SK-N-SH (cell line): ENCODE measurements at places on chromosomes 11 and 22.

- no peak for DNase-seq
Measured at GRCh38 chr22:49326558-49326957, 501.1 kb downstream of the BRD1 start.

DNA sequence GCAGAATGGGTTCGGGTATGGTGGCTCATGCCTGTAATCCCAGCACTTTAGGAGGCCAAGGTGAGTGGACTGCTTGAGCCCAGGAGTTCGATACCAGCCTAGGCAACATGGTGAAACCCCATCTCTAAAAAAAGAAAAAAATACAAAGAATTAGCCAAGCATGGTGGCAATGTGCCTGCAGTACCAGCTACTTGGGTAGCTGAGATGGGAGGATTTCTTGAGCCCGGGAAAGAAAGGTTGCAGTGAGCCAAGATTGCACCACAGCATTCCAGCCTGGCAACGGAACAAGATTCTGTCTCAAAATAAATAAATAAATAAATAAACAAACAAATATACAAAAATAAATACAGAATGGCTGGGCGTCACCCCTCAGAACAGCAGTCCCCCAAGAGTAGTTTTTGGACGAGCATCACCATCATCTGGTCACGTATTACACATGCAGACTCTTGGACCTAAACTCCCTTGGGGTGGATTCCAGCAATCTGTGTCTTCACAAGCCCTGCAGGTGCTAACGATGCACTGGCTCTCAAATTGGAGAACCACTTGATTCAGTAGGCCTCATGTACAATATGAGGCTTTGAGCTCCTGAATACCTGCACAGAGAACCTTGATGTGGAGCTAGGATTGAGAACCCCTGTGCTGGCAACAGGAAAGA lies 33.5 kb downstream of the CLMP start:
- no peak for DNase-seq

DNA sequence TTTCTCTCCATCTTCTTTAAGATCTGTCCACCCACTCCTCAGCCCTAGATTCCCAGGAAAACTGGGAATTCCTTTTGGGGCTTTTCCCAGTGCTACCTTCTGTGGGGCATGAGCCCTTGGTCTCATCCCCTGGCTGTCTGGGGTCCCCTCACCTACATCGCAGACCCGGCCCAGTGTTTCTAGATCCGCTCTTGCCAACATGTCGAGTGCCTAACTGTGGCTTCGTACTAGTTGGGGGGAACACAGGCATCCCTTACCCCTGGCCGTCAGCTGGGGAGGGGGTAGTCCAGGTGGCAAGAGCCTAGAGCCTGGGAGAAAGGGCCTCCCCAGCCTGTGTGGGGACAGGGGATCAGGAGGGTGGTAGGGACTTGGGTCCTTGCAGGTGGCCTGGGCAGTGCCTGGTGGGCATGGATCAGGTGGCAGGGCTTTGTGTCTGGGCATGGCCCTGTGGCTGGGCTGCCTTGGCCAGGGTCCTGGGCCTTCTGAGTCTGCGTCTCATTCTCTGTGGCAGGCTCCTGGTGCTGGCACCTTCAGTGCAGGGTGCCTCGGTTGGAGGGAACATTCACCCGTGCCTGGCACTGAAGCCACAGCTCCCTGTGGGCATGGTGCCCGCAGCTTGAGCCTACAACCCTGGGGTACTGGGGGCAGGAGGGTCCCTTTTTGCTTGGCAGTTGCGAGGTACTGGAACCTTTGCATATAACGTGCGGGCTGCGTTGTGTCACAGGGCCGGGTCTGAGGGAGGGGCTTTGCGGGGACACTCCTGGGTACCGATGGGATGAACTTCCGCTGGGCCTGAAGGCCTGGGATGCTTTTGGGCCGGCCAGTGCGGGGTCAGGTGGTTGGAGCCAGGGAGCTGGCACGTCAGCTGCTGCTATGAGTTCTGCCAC lies 4.1 kb downstream of the KCNQ1 start:
- DNase-seq, result no peak

- DNase-seq, result peak; percentile 76
Measured at GRCh38 chr11:131195661-131196517, 174.5 kb upstream of the NTM start.

DNA sequence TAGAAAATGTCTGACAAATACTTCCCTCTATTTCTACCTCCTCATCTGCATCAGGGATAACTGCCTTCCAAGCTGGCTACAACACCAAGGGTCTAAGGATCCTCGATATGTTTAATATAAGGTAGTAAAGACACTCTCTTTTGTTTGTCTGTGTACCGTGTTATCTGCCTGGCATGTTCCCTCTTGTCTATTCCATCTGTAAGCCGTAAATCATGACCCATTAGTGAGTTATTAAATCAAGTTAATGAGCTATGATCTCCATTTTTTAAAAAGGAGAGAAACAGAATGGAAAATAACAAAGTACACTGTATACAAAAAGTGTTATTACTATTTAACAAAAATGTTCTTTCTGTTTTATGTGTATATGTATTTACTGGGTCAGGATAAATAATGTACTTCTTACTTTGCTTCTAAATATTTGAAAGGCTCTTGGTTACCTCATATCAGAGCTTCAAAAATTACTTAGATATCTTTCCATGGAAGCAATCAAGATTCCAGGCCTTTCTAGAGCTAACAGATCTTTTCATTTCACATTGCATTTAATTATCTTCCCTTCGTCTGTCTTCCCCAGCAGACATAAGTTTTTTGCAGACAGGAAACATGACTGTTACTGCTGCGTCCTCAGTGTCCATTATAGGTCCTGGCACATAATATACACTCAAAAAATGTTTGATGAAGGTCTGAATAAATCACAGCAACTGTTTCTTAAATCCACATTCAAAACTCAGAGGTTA lies 342.6 kb upstream of the CCDC90B start:
- DNase-seq, result peak; percentile 15

- no peak for DNase-seq
Measured at GRCh38 chr11:129888451-129888850, 6.9 kb downstream of the NFRKB start.

- peak; percentile 71 for DNase-seq
Measured at GRCh38 chr22:29799217-29799680, 32.1 kb downstream of the UQCR10 start.

DNA sequence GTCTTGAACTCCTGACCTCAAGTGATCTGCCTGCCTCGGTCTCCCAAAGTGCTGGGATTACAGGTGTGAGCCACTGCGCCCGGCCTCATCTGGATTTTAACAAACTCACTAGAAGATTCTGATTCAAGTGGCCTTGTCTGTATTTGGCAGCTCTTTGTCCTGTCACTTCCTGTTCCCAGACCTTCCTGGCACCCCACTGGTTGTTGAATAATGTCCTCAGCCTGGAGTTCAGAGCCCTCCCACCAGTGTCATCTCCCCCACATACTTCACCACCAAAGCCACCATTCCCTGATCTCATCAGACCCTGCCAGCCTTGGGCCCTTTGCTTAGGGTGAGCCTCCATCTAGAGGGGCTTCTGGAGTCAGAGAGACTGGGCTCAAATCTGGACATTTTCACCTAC lies 3.3 kb downstream of the PELI3 start:
- DNase-seq, result no peak

DNA sequence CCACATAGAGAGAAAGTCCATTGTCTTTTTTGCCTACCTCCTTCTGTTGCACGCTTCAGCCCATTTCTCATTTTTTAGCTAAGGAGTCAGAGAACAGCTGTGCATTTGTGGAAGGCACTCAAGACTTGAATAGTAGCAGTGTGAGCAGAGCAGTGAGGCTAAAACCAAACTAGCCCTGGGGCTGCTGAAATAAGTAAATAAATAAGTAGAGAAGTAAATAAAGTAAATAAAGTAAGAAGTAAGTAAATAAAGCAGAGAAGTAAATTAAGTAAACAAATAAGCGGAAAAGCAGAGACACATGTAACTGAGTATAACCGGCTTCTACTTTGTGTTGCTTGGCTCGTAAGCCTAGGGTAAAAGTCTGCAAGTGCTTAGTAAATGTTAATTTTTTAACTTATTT lies 2.4 kb upstream of the OR52L1 start:
- no peak for DNase-seq

- DNase-seq, result no peak
Measured at GRCh38 chr11:94494126-94494680, 419 bp downstream of the ANKRD49 start.

GRCh38 chr11:20518323-20518834 lies 81.0 kb upstream of the SLC6A5 start:
- no peak for DNase-seq

GRCh38 chr11:95443386-95443785 lies 212.4 kb upstream of the SESN3 start:
- no peak for DNase-seq

GRCh38 chr11:85941380-85941973 lies 86.3 kb downstream of the CCDC83 start:
- peak; percentile 63 for DNase-seq

- DNase-seq, result no peak
Measured at GRCh38 chr22:41043722-41044121, 48.7 kb upstream of the EP300 start.

- no peak for DNase-seq
Measured at GRCh38 chr22:24331468-24332440, 61.1 kb downstream of the SPECC1L start.

GRCh38 chr22:37126882-37127281 lies 17.4 kb upstream of the TMPRSS6 start:
- DNase-seq, result peak; percentile 58

DNA sequence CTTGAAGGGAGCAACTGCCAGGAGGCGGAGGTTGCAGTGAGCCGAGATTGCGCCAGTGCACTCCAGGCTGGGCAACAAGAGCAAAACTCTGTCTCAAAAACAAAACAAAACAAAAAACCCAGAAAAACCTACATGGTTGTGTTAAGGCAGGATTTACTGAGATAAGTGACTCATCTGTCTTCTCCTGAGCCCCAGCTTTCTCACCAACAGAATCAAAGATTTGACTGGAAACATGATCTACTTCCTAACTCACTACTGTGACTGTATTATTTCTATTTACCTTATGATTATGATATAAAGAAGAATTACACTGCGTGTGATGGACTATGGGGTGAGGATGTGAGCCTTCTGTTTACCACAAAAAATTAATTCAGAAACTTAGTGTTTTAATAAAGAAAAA lies 21.8 kb downstream of the FAM118B start:
- no peak for DNase-seq

DNA sequence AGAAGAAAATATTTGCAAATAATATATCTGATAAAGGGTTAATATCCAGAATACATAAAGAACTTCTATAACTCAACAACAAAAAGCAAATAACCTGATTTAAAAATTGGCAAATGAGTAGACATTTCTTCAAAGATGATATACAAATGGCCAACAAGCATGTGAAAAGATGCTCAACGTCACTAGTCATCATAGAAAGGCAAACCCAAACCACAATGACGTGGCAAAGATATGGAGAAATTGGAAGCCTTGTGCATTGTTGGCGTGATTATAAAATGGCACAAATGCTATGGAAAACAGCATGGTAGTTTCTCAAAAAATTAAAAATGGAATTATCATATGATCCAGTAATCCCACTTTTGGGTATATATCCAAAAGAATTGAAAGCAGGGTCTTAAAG lies 466.3 kb downstream of the TBC1D22A start:
- no peak for DNase-seq

GRCh38 chr11:71342951-71343827 lies 90.8 kb upstream of the SHANK2 start:
- DNase-seq, result peak; percentile 74

GRCh38 chr22:22784249-22785039 lies 103.2 kb upstream of the IGLL5 start:
- no peak for DNase-seq

DNA sequence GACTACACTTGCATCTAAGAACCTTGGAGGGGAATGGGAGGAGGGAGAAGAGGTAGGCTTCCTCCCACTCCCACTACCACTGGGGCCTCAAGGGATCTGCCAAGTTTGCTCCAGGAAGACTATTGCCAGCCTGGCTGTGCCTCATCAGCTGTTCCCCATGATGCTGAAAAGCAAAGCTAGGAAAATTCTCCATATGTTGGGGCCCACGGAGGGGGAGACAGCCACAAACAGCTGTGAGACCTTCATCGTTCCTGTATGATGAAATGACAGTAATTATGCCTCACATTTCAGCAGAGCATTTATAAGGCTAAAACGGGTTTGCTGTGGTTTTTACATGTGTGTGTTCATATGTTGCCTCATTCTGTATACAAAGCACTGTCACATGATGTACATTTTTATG lies 6.7 kb downstream of the DSCAML1 start:
- no peak for DNase-seq

DNA sequence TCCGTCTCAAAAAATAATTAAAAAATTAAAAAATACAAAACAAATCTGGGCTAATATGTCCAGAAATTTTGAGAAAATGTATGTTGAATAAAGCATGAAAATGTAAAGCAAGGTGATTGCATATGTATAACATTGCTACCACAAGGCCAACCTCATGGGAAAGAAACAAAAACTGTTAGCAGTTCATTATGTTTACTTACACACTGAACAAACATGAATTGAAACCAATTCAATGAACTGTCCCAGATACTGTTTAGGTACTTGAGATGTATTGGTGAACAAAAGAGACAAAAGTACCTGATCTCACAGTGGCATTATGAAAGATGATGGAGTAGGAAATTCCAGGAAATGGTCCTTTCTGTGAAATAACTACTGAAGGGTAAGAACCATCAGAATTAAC lies 43.8 kb upstream of the IGLL5 start:
- no peak for DNase-seq

- no peak for DNase-seq
Measured at GRCh38 chr11:75158696-75159150, 7.8 kb downstream of the SLCO2B1 start.

GRCh38 chr11:74583024-74583624 lies 9.3 kb upstream of the POLD3 start:
- no peak for DNase-seq

- no peak for DNase-seq
Measured at GRCh38 chr11:20631519-20632168, 32.2 kb downstream of the SLC6A5 start.

GRCh38 chr11:71396548-71397123 lies 51.6 kb downstream of the DHCR7 start:
- DNase-seq, result no peak

DNA sequence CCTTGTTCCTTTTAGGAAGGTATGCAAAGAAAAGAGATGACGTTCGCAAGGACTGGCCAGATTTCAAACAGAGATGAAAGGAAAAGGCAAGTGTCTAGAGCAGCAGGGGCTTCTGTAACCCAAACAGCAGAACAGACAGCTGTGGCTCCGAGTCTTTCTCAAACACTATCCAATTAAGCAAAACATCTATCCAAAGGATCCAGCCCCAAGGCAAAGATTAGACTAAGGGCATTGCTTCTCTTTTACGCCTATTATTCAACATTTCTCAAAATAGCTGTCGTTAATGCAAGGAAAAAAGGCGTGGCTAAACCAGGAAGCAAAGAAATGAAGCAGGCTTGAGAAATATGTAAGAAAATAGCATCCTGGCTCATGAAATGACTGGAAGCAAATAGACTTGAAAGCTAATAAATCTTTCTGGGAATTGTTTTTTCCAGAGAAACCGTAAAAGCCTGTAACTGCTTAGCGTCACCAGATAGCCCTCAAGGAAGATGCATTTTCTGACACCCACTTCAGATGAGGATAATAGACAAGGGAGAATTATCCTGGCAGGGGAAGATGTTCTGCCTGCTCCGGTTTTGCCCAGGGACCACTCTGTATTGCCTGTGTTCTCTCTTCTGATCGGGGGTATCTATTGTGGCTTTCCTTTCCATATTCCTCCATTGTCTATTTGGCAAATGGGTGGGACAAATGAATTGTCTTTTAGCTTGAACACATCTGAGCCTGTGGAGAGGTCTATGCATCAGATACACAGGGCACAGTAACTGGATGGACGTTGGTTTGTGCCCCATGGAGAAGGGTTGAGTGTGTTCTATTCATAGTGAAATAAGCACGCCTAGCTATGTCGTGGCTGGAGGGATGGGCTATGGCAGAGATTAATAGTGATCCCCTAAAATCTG lies 20.2 kb downstream of the C11orf96 start:
- DNase-seq, result peak; percentile 60

GRCh38 chr11:129905402-129905801 lies 10.0 kb upstream of the NFRKB start:
- no peak for DNase-seq
